ENCODE measurements at places on chromosomes 5 and 9. TPM values are rescaled to one million over a fixed set of nuclear protein-coding genes. Genes with fewer than 3 reads are reported as not detected.

Gene SREK1IP1
- total RNA-seq: 26.5 TPM

Gene LCN15
- not detected for total RNA-seq

Gene PDCD1LG2
- not detected for total RNA-seq

Gene CDH9
- not detected for total RNA-seq

Gene CDX1
- not detected for total RNA-seq

Gene CCDC192
- total RNA-seq: not detected

Gene MARVELD2
- total RNA-seq: 0.22 TPM

Gene ALDOB
- total RNA-seq: not detected

Gene FOXD4L5
- total RNA-seq: not detected

Gene CLIC3
- 8.8 TPM for total RNA-seq

DNA sequence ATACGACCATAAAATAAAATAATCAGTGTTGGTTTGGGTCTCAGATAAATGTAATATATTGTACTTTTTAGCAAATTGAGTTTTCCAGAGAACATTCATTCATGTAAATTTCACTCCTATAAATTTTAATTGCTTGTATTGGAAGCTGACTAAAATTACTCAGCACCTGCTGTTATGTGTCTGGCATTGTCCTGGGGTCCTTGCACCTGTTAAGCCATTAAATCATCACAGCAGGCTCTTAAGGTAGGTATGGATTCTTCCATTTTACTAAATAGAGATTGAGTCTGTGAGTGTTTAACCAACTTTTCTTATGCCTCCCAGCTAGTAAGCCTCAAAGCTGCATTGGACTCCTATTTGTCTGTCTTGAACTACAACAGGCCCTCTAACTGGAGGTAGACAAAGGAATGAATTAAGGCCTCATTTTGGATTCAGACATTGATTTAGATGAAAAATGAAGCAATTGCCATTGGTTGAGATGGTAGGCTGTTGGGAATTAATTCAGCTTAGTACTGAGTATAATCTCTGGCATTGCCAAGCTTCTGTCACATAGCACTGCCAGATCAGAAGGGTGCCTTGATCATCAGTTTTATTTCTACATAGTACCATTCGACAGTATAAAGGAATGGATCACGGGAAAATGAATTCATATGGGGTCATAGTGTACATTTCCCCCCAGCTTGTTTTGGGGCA lies 78.9 kb downstream of the PARP8 start:
- DNase-seq: no peak

- DNase-seq: no peak
Measured at GRCh38 chr9:128091144-128091543, 23.1 kb downstream of the SLC25A25 start.

GRCh38 chr5:14385019-14385418 lies 196.6 kb upstream of the OTULINL start:
- no peak for DNase-seq

DNA sequence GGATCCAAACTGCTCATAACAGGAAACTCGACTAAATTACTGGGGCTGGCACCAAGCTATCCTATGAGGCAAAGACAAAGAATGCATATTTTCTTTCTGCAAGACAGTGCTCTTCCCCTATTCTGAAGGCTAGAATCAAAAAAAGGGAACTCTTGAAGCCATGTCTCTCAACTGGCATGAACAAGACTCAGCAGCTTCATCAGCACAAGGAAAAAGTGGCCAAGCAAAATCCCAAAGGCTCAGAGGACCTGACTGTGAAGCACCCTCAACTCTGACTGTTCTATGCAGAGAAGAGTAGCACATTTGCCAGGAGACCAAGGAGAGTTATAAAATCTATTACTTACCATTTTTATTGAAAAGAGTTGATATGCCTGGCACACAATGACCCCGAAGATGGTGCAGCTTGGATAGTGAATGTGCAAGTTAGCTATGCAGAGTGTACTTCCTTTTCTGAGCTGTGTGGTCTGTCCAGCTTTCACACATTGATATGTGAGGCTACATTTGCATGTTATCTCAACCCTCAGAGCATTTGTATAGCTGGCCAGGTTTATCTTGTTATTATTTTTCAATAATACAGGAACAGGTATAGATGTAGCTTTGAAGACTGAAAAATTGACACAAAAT lies 51.0 kb upstream of the FYB1 start:
- DNase-seq: no peak

- no peak for DNase-seq
Measured at GRCh38 chr5:110872963-110873362, 134.2 kb downstream of the SLC25A46 start.

GRCh38 chr9:126813072-126813471 lies 8.2 kb downstream of the ZBTB43 start:
- no peak for DNase-seq

- DNase-seq: no peak
Measured at GRCh38 chr9:14903040-14903439, 7.2 kb downstream of the FREM1 start.

GRCh38 chr5:116090302-116090701 lies 5.5 kb downstream of the COMMD10 start:
- no peak for DNase-seq

GRCh38 chr5:1552521-1553255 lies 28.9 kb upstream of the LPCAT1 start:
- no peak for DNase-seq

- no peak for DNase-seq
Measured at GRCh38 chr5:176528301-176528700, 8.9 kb downstream of the RNF44 start.

DNA sequence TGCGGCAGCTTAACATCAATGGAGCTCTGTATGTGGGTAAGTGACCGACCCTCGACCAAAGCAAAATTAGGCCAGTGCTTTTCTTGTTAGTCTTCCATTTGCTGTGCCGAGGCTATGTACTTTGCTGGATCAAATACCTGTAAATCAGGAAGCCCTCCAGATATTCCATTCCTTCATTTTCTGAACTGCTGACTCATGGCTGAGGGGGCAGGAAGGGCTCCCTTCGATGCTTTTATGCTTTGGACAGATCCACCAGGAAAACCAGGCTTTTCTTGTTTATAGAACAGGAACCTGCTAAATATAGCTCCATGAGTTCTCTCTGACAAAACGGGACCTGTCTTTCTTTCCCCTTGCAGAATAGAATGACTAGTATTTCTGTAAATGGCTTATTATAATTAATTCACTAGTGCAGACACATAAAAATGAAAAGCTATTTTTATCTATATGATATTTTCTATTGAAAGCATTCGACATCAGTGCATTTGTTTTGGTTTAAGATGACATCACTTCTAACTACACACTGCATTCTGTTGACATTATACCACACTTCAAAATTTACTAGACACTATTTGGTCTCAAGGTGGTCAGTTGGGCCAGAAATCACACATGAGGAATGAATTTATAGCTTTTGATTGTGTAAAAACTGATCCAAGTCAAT lies 93.3 kb downstream of the LIFR start:
- DNase-seq: no peak

DNA sequence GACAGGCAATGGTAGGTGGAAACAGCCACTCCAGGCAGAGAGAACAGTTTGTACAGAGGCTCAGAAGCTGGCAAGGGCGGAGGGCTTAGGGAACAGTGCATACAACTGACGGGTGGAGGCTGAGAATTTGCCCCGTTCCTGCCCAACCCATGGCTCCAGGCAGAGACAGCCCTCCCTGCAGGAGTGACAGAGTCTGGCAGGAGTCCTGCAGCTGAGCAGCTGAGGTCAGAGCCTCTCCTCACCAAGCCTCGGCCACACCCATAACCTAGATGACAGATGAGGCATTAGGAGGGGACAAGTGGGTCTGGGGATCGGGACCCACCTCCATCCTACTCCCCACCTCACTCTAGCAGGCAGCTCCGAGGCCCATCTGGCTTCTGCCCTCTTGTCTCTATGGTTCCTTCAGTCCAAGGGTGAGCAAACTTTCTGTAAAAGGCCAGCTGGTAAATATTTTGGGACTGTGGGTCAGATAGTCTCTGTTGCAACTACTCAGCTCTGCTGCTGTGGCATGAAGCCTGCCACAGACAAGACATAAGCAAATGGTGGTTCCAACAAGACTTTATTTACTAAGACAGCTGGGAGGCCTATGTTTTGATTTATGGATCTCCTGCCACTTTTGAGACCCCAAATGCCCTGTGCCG lies 83.7 kb downstream of the SH3TC2 start:
- no peak for DNase-seq

GRCh38 chr9:88387552-88388202 lies 567 bp upstream of the SPIN1 start:
- DNase-seq: peak; percentile 35

GRCh38 chr5:54718656-54719055 lies 201.1 kb downstream of the SNX18 start:
- DNase-seq: no peak

- DNase-seq: no peak
Measured at GRCh38 chr9:125337236-125337635, 75.6 kb downstream of the GAPVD1 start.

GRCh38 chr9:93890436-93890935 lies 64.7 kb downstream of the BARX1 start:
- no peak for DNase-seq

GRCh38 chr5:161414037-161414436 lies 132.5 kb downstream of the GABRB2 start:
- no peak for DNase-seq

DNA sequence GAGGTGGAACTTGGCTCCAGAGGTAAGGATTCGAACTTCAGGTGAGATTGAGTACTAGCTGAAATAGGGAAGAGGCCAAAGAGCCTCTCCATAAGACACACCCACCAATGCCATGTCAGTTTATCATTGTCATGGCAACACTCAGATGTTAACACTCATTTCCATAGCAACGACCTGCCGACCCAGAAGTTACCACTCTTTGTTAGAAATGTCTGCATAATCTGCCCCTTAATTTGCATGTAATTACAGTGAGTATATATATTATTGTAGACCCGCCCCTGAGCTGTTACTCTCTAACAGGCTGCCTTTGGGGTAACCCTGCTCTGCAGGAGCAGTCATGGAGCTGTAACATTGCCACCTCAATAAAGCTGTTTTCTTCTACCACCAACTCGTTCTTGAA lies 10.2 kb upstream of the NTRK2 start:
- DNase-seq: no peak

GRCh38 chr9:132056717-132057560 lies 22.7 kb downstream of the MED27 start:
- DNase-seq: no peak

DNA sequence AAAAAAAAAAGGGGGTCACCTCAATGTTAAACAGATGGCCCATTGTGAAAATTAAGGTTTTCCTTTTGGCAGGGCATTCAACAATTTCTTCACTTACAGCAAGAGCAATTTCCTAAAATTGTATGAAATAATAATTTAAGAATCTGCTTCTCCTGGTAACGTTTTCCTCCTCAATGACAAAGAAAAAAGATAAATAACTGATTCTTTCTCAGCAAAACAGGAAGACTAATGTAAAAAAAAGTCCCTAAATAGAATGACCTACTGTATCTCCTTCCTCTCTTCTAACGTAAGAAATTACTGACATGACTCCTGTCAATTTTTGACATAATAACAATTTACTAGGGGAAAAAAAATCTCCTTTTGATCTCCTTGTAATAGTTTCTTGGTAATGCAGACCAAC lies 25.5 kb downstream of the ABHD17B start:
- DNase-seq: no peak
